ENCODE measurements at places on chromosomes 13 and 19. TPM values are rescaled to one million over a fixed set of nuclear protein-coding genes. Genes with fewer than 3 reads are reported as not detected.

DNA sequence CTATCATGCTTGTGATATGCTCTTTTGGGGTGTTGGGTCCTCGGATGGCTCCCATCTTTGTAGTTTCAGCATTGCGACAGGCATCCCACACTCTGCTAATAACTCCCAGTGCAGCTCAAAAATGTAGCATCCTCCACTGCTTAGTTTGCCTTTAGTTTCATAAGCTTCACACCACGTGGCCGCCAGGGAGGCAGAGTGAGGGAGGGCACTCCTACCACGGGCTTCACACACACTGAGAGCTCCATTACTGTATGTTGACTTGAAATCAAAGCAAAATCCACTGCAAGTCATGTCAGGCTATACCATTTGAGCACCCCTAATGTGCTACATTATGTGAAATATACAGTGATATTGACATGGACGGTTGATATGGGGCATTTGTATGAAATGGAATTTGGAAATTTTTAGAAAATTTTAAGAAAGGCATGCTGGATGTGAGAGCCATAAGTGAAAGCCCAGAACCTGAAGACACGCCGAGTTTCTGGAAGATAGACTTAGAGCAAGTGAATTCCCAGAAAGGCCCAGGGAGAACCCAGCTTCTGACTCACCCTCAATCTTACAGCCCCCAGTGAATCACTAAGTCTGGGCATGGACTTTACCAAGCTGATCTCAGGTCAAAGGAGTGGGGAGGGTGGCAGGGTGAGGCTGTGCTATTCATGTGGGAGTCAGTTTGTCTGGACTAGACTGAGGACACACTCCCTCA is 94.1 kb downstream of the HSPH1 start:
- DNase-seq = no peak

- no peak for DNase-seq
Measured at GRCh38 chr13:49314344-49314882, 66.7 kb downstream of the CDADC1 start.

- DNase-seq = no peak
Measured at GRCh38 chr13:40161351-40161810, 505.1 kb downstream of the FOXO1 start.

GRCh38 chr13:93108111-93108601 is 118.5 kb upstream of the GPC6 start:
- DNase-seq = no peak

DNA sequence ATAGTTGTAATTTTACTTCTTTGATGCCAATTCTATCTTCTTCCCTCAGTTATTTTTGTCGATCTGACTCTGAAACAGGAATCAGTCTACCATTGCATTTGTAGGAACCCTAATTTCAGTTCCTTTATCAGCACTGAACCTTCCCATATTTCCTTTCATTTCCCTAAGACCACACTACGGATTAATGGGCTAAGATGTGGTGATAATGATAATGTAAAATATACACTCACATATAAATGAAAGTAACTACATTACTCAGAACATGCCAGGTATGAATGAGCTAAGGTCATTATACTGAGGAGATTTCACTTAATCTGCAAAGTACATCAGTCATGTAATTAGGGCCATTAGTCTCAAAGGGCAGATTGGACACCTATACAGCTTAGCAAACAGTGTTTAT is 60.2 kb upstream of the RFC3 start:
- no peak for DNase-seq

GRCh38 chr13:33744589-33745369 is 73.2 kb upstream of the RFC3 start:
- DNase-seq = no peak

DNA sequence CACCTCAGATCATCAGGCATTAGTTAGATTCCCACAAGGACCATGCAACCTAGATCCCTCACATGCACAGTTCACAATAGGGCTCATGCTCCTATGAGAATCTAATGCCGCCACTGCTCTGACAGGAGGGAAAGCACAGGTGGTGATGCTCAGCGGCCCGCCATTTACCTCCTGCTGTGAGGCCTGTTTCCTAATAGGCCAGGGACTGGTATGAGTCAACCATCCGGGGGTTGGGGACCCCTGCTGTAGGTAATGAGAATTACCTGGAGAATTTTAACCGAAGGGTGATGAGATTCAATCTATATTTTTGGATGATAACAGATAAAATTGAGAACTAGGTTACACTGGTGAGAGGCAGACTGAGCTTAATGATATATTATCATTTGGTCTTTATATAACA is 101.4 kb downstream of the LACC1 start:
- DNase-seq = no peak

DNA sequence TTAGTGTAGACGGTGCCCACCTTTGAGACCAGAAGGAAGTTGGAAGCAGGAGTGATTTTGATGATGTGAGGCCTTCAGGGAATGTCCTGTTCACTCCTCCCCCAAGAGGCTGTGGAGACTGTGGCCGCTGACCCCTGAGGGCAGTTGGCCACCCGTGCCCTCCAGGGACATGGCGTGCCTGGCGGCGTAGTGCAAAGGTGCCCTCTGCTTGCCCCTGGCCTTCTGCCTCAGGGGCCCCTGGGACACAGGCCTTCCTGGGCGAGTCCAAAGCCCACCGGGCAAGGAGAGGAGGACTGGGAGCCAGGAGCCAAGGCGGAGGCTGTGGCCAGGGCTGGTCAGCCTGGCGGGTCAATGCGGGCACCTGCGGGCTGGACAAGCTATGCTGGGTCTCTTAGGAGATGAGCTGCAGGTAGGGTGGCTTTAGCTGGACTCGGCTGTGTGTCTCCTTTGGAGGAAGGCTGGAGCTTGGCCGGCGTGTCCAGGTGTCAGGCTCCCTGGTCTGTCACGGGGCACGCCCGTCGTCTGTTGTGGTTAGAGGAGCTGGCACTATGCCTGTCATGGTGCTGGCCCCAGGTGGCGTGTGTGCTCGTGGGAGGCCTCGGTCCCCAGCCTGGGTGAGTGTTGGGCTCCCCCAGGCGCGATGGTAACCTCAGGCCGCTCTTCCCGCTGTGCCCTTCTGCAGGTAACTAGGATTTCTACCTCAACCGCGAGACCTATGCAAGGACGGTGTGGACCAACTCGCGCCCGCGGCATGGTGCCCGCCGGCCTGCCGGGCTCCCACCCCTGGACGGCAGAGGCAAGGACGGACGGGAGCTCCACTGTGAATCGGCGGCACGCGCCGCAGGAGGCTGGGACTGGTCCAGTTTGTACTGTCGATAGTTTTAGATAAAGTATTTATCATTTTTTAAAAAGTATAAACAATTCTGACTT is 6.8 kb downstream of the PLEKHJ1 start:
- no peak for DNase-seq

- no peak for DNase-seq
Measured at GRCh38 chr13:24173795-24174194, 13.3 kb downstream of the SPATA13 start.

DNA sequence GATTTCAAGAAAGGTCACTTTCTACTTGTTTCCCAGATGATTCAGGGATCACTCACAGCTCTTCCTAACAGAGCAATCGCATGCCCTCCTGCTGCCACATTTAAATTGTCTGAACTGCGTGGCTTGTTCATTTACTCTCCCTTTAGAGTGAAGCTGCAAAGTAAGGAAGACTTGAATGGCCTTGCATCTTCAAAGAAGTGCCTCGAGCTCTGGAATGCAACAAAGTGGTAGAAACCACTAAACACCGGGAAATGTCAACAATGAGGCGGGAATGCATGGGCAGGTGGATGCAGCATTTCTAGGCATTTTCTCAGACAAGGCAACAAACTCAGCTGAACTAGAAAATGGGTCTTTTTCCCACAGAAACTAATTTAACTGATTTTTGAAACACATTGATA is 10.3 kb upstream of the DACH1 start:
- no peak for DNase-seq

GRCh38 chr13:27774169-27774568 is 18.1 kb upstream of the GSX1 start:
- DNase-seq = no peak

The TPTE2 gene
- not detected for total RNA-seq

The PEG3 gene
- 0.06 TPM for total RNA-seq

The ZNF816 gene
- total RNA-seq = 19.7 TPM

The ZNF14 gene
- total RNA-seq = 13.7 TPM

The ZNF528 gene
- 31.7 TPM for total RNA-seq

The KCTD4 gene
- not detected for total RNA-seq

Measured in activated naive CD8-positive, alpha-beta T cell treated with anti-CD3 and anti-CD28 coated beads, Interleukin-2, amount 10 ng/mL, durations not matched to agents 7 days and 5 days (primary cell).